Midbrain (tissue), 1 donor: ENCODE measurements at places on chromosomes 11 and 22.

- DNase-seq: no peak
These were observed 9.1 kb downstream of the TPBGL start for GRCh38 chr11:75249704-75250103.

GRCh38 chr11:43359422-43359818, 700 bp downstream of the TTC17 start:
- DNase-seq: no peak

DNA sequence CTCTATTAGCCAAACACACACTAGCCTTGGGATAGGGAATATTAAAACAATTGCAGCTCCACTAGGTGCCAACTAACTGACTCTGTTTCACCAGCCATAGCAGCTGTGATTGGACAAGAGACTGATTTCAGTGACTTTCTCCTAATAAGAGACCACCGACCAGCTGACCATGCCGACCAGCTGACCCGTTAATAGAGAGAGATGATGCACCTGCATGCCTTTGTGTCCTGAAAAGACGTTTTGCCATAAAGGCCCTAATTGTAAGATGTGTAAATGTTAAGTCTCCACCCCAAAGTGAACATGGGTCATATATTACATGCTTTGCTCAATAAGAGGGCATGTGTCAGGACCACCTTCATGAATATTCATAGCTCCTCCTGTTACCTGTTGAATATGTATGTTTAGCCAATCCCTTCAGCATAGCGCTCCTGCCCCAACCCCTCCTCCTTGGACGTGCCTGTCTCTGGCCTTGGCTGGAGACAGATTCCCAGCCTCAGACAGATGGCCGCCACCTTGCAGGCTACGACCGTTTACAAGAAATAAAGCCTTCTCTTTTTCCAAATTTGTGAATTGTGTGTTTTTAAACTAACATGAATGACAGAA, 1.3 kb upstream of the NADSYN1 start:
- DNase-seq: peak; percentile 49

GRCh38 chr11:78957476-78958245, 383.0 kb upstream of the NARS2 start:
- DNase-seq: no peak

DNA sequence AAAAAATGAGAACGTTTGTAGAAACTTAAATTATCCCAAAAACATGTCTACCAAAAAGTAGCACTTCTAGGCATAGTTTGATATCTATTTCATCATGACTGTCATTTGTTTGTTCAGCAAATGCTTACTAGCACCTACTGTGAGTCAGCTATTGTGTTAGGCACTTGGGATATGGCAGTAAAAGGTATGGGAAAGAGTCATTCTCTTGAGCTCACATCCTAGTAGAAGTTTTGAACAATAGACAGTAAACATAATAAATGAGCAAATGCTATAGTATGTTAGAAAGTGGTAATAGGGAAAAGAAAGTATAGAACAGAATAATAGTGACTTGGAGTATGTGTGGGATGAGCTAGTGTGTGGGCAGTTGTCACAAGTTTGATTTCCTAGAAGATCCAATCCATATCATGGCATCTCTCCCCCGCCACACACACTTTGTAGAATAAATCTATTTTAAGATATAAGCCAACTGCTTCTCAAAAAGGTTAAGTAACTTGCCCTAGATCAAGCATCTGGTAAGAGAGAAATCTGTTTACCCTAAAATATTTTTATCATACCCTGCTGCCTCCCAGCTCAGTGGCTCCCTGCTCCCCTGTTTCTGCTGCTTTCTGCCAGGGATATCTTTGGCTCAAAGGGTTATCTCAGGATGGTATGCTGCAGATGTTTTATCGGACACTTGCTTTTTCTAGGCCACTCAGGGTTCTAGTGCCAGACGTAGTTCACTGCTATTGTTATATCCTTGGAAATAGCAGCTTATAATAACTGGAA, 129.7 kb downstream of the NCAM1 start:
- DNase-seq: no peak

DNA sequence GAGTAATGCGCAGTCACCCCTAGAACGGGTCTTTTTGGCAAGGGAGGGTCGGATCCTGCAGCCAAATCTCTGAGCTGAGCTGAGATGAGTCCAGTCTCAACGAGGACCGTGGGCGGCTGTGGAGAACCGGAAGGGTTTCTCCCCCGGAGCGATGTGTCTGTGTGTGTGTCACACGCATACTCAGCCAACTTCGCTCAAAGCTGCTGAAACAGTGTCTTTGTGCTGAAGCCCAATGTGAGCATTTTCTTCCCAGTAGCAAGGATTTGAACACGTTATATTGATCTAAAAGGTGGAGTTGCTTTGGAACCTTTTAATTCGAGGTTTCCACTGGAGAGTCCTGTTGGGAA, 1.4 kb upstream of the CELSR1 start:
- DNase-seq: no peak

- no peak for DNase-seq
These were observed 944 bp downstream of the C11orf86 start for GRCh38 chr11:66976028-66976467.

DNA sequence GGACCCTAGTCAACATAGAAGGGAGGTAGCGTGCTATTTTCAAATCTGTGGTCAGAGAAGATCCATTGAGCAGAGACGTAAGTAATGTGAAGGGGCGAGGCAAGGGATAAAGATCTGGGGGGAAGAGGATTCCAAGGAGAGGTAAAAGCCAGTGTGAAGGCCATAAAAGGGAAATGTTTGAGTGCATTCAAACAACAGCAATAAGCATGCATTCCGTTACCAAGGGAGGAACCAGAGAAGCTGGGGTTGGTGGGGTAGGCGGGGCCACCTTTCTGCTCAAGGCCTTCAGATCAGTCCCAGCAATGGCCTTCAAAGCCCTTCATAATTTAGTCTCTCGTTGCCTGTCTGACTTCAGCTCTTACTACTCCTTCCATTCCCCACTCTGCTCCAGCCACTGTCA, 18.4 kb upstream of the SMPD1 start:
- DNase-seq: no peak
